CD4-positive, alpha-beta T cell treated with Interleukin-1 beta for 1 hour (primary cell): ENCODE measurements at places on chromosomes 13 and 19.

- DNase-seq = no peak
Observed at GRCh38 chr19:3603121-3603811, 3.4 kb downstream of the TBXA2R start.

GRCh38 chr19:10724573-10725071, 6.7 kb downstream of the DNM2 start:
- no peak for DNase-seq

DNA sequence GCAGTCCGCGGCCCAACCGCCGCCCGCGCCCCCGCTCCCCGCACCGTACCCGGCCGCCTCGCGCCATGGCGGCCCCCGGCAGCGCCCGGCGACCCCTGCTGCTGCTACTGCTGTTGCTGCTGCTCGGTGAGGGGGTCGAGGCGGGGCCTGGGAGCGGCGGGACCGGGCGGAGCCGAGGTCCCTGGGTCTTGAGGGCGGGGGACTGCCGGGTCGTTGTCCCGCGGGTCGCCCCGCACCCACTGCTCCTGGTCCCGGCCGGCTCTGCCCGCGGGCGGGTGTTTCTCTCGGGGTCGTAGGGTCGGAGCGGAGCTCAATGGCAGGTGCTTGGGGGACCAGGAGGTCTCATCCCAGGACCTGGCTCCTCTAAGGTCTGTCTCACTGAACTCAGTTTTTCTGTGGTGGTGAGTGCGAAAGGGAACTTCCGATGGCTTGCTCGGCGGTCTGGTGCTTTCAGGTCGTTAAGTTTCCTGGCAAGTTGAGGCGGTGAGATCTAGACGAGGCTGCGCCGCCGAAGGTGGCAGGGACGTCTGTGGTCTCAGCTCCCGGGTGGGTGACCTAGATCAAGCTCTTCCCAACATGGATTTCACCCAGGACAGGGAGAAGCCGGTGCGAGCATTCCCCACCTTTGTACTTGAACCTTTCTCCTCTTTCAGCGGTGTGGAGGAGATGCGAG, 467 bp downstream of the LAMP1 start:
- DNase-seq = peak; percentile 62

- no peak for DNase-seq
Observed at GRCh38 chr13:35920816-35921215, 210.4 kb downstream of the DCLK1 start.

DNA sequence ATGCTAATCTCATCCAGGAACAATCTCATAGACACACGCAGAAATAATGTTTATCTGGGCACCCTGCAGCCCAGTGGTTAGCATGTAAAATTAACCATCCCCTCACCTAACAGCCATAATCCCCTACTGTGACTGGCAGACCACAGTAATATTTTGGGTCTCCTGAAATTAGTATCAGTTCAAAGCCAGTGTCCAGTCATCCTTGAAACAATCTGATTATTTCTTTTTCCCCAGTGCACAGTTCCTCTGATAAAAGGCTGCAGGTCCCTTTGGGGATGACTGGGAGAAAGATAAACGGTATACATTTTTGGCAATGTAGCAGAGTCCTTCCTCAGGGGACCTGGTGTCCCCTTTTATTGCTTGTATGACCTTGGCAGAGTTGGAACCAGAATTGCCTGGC, 50.4 kb upstream of the CYSLTR2 start:
- no peak for DNase-seq

- peak; percentile 88 for DNase-seq
Observed at GRCh38 chr19:1252821-1253513, 4.6 kb downstream of the MIDN start.

- no peak for DNase-seq
Observed at GRCh38 chr13:62292714-62293480, 877.2 kb upstream of the PCDH20 start.

DNA sequence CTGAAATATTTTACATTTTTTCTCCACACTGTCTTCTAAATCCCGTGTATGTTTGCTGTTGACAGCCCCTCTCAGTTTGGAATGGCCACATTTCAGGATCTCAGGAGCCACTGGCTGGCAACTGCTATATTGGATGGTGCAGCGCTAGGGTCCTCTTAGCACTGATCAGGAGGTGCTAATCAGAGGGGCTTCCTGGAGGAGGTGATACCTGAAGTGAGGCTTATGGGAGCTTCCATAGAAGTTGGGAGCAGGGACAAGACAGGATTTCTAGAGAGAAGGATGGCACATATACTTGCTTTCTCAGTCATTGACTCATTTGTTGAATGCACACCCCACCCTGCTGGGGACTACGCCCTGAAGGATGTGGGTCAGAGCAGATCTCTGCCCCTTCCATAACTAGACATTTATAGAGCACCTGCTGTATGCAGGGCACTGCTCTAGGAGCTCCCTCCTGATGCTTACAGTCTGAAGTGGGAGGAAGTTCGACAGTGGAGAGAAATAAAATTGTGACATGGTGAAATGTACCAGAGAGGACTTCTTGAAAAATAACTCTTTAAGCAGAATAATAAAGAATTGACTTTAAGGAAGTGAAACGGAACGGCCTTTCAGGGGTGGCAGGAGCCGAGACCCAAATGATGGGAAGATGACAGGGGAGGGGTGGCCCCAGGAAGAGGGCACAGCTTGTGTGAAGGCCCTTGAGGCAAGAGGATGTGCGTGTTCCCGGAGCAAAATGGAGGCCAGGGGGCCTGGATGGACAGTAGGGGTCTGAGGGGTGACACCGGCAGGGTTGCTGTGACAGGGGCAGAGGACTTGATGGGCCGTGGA, 13.1 kb downstream of the AP2A1 start:
- peak; percentile 29 for DNase-seq

GRCh38 chr19:15584095-15584494, 30.9 kb upstream of the CYP4F8 start:
- no peak for DNase-seq

DNA sequence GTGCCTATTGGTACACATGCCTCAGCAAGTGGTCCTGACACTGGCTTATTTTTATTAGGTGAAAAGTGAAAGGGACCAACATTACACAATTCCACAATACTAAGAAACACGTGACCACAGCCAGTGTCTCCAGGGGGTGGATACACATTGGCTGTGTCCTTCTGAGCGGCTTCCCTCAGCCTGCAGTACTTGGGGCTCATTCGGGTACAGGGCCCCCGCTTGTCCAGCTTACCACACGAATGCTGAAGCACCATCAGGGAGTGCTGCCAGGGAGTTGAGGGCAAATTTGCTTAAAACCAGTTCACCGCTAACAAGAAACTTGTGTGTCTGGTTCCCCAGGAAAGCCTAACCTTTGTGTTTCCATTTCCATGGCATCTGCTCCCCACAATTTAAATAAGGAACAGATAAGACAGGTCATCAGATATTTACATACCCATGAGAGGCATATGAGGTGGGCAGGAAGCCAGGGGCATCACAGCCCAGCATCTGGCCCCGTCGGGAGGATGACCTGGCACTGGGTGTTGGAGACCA, 23.3 kb downstream of the PBX4 start:
- no peak for DNase-seq

DNA sequence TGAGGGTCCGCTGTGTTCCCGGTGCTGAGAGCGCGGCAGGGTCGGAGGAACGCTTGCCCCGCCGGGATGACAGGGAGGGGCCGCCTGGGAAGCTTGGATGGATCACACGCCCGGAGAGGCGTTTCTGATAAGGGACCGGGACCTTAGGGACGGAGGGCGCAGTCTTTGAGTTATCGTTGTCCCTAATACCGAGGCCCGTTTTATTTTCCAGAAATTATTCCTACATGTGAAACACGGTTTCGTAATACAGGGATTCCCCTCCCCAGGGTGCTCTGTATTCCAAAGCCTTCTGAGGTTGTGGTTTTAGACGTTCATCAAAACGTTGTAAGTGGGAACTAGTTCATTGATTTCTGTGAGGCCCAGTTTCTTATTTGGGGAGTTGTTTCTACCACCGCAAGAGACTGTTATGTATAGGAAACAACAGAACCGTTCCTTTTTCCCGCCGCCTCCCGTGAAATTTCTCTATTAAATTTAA, 752 bp downstream of the PDCD5 start:
- peak; percentile 25 for DNase-seq

GRCh38 chr13:19845758-19846157, 17.7 kb downstream of the ZMYM5 start:
- DNase-seq = no peak

- DNase-seq = no peak
Observed at GRCh38 chr13:104086759-104087158, 1020.5 kb upstream of the SLC10A2 start.

DNA sequence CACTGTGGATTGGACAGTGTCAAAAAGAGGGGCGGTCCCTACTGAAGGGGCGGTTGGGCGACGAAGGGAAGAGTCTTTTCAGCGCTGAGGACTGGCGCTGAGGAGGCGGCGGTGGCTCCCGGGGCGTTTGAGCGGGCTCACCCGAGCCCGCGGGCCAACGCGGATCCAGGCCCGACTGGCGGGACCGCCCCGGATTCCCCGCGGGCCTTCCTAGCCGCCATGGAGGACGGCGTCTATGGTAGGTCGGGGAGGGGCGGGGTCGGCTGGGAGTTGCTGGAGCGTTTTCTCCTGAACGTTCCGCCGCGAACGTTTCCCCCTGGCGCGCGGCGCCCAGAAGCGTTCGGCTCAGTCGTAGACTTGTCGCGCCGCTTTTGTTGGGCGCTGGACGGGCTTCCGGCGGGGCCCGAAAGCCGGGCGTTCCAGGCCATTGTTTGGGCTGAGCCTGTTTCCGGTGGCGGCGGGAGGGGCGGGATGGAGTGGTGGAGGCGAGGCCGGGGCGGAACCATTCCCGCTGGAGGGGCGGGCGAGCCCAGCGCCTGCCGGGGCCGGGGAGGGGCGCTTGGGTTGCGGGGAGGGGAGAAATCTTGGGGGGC, at the start of gene CYTH2:
CYTH2 (plus strand) TSS at position 81 of the 593 bp plus-strand sequence; CDS start at position 220, 139 bp downstream.
- DNase-seq = peak; percentile 78

GRCh38 chr13:62633448-62633847, 1217.8 kb upstream of the PCDH20 start:
- no peak for DNase-seq

- no peak for DNase-seq
Observed at GRCh38 chr19:14770944-14771839, 7.2 kb downstream of the ADGRE2 start.

GRCh38 chr19:57651654-57651996, 17.1 kb upstream of the ZSCAN4 start:
- DNase-seq = no peak

- DNase-seq = no peak
Observed at GRCh38 chr13:72508392-72508791, 219.0 kb downstream of the MZT1 start.

GRCh38 chr19:10701955-10702525, 801 bp downstream of the QTRT1 start:
- no peak for DNase-seq

- no peak for DNase-seq
Observed at GRCh38 chr19:676339-677105, at the start of gene FSTL3. TSS of gene FSTL3 (plus strand) at chr19:676392. CDS start at chr19:676424, 32 bp downstream.

GRCh38 chr19:36837176-36837905, 846 bp downstream of the ZNF790 start:
- DNase-seq = no peak

GRCh38 chr19:42115219-42115618, 17.0 kb downstream of the POU2F2 start:
- no peak for DNase-seq

DNA sequence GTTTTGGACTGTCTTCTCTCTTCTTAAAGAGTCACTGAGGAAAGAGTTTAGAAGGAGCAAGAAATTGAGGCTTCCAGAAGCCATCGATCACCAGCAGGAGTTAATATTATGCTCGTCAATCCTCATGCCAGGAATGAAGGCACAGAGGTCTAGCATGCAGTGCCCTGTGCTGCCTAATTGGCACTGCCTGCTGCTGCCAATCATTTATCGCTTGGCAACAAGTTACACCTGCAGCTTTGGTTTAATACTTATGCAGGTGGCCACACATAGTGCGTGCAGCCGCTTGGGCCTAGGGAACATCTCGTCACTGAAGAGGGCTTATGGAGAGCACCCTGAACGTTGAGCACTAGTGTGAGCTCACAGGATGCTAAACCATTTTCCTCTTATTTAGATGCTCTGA, 2.7 kb upstream of the SOX1 start:
- no peak for DNase-seq

GRCh38 chr19:13850910-13851733, 25.8 kb upstream of the NANOS3 start:
- peak; percentile 62 for DNase-seq

DNA sequence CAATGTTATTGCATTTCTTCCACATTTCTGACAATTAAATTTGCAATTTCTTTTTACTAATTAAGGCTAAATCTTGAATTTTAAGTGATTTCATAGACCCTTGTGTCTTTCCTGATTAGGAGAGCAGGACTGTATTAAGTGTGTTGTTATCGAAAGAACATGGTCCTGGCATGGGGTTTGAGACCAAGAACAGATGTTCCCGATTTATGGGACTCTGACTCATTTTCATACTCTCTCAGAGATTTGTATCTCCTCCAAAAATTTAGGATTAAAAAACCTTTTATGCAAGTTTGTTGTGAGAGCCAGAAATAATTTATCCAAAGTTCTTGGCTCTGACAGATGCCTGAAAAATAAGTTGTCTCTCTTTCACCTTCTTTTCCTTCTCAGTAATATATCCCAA, 589.3 kb upstream of the ARGLU1 start:
- no peak for DNase-seq

GRCh38 chr13:35472323-35472881, 4.1 kb downstream of the MAB21L1 start:
- DNase-seq = no peak

GRCh38 chr13:21478881-21479808, 20.0 kb upstream of the ZDHHC20 start:
- DNase-seq = peak; percentile 19

DNA sequence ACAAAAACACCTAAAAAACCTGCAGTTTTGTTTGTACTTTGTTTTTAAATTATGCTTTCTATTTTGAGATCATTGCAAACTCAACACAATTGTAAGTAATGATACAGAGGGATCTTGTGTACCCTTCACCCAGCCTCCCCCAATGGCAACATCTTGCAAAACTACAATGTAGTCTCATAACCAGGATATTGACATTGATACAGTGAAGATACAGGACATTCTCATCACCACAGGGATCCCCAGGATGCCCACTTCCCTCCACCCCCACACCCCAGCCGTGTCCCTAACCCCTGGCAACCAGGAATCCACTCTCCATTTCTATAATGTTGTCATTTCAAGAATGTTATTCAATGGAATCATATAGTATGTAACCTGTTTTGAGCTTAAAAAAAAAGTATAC, 10.3 kb upstream of the C5AR2 start:
- DNase-seq = no peak

DNA sequence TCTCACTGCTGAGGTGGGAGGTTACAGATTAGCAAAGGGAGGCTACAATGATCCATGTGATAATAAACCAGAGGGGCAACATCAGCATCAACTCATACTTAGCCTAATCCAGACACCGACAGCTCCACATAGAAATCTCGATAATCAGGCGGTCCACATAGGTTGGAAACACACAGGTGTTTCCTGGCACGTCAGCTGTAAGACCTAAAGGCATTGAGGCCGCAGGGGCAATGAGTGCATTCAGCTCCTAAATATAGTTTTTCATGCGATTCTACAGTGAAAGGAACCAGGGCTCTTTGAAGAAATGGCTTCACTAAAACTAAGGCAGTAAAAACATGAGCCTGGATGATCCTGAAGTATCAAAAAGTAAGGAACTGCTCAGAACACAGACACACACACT, 19.3 kb downstream of the PLPP2 start:
- DNase-seq = no peak

- DNase-seq = no peak
Observed at GRCh38 chr13:73958657-73959397, 175.4 kb downstream of the KLF12 start.
